H9 (cell line): ENCODE measurements at places on chromosomes 7 and 10.

DNA sequence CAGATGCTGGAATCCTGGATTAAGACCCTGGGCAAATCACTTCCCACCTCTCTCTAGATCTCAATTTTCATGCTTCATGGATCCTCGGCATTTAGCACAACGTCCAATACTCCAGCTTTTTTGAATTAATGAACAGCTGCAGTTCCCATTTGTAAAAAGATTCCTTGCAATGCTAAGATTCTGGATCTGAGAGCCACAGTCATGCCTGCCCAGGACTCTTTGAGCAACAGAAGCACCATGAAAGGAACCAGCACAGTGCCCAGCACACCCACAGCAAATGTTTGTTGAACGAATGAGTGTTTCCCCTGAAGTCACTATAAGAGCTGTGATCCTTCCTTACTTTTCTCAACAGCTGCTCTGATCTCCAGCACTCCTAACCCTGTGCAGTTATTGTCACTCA is 20.8 kb upstream of the DDIT4 start:
- DNase-seq = no peak

GRCh38 chr10:63767138-63767801 is 246.1 kb downstream of the REEP3 start:
- no peak for DNase-seq

- DNase-seq = no peak
Observed at GRCh38 chr10:20778008-20778757, 118.9 kb downstream of the NEBL start.

DNA sequence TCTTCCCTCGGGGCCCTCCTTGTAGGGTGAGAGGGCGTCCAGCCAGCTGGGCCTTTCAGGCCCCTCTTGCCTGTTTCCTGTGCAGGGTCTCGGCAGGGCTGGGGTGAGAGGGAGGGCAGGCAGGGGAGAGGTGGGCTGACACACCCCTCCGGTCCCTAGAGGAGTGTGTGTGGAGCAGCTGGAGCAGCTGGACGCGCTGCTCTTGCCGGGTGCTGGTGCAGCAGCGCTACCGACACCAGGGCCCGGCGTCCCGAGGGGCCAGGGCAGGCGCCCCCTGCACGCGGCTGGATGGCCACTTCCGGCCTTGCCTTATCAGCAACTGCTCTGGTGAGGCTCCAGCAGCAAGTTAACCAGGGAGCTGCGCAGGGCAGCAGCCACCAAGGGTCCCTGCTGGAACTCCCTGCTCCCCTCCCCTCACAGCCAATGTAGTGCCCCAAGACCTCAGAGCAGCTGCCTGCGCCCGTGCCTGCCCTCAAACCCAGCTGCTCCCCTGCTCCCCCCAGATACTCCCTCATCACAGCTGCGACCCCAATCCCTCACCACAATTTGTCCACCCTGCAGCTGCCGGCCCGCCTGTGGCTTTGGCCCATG is 15.7 kb upstream of the ZNF862 start:
- DNase-seq = no peak

- no peak for DNase-seq
Observed at GRCh38 chr7:2476776-2477446, 713 bp upstream of the GRIFIN start.

DNA sequence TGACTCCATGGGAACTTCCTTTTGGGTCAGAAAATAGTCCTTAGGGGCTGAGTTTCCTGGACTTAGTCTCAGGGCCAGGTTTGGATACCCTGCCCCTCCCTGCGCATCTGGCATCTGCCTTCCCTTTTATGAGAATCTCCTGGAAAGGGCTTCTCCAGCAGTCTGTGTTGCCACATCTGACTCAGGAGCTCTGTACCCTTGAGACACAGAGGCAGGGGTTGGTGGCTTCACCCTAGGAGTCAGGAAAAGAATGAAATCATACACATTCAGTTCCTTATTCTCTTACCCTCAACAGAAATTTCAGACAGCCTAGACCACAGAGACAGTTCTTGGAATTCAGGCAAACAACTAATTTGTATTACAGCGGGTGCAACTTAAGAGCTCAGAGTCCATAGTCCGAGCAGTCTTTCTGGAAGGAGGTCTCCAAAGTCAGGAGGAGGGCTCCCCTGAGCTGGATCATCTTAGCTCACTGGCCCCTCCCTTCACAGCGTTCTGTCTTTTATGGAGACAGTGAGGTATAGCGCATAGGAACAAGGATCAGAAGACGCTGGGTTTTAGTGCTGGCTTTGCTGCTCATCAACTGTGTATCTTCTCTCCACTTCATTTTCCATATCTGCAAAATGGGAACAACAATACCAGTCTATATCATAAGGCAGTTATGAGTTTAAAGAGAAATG is 3.0 kb upstream of the PLAU start:
- DNase-seq = no peak

GRCh38 chr7:2008101-2008935 is 224.4 kb downstream of the MAD1L1 start:
- peak; percentile 24 for DNase-seq

DNA sequence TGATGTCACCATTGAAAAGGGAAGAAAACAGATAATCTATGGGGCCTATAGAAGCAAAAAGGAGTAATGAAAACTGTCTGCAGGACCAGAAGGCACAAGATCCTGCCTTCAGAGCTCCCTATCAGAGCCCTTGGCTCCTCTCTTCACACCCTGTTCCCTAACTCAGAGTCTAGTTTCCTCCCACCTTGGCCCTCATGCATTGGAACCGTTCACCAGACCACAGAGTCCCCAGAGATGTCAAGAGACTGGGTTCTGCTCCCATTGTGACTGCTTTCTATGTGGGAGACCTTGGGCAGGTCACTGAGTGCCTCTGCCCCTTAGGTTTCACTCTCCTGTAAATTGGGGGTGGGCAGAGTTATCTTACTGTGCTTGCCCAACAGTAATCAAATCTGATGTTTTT is 80.1 kb upstream of the RPA3 start:
- DNase-seq = no peak

DNA sequence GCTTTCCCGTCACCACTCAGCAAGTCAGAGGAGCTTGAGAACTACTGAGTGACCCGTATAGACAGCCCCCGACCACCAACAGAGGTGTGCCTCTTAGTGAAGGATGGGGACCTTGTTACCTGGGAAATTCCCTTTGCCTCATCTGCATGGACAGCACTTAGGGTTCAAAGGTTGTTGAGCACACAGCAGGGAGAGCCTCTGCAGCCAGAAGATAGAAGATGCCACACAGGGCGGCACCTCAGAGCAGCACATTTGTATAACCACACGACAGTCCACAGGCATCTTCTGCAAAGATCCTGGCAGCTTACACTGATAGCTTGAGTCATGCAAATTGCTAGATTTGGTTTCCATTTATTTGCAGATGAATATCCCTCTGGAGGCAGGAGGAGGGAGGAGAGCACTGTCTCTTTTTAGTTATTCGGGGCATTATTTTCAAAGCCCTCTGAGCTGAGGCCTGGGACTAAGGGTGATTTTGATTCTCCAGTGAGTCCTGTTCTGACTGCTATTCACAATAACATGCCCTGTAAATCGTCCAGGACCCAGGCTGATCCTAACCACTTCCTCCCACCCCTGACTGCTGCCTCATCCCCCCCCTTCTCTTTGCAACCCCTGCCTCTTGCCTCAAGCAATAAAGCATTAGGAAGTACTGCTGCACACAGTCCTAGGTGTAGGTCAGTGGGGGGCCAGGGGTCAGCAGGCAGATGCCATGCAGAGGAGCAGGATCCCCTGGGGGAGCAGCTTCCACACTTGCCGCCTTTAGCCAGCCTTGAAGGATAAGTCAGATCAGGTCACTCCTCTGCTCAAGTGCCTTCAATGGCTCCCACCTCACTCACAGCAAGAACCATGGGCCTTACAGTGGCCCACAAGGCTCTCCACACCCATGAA is 24.6 kb upstream of the INMT start:
- peak; percentile 43 for DNase-seq

- DNase-seq = no peak
Observed at GRCh38 chr10:14092799-14093198, 237.9 kb downstream of the FRMD4A start.

- no peak for DNase-seq
Observed at GRCh38 chr7:94179466-94179865, 175.3 kb upstream of the BET1 start.

GRCh38 chr10:116255886-116256751 is 16.9 kb downstream of the GFRA1 start:
- DNase-seq = no peak

DNA sequence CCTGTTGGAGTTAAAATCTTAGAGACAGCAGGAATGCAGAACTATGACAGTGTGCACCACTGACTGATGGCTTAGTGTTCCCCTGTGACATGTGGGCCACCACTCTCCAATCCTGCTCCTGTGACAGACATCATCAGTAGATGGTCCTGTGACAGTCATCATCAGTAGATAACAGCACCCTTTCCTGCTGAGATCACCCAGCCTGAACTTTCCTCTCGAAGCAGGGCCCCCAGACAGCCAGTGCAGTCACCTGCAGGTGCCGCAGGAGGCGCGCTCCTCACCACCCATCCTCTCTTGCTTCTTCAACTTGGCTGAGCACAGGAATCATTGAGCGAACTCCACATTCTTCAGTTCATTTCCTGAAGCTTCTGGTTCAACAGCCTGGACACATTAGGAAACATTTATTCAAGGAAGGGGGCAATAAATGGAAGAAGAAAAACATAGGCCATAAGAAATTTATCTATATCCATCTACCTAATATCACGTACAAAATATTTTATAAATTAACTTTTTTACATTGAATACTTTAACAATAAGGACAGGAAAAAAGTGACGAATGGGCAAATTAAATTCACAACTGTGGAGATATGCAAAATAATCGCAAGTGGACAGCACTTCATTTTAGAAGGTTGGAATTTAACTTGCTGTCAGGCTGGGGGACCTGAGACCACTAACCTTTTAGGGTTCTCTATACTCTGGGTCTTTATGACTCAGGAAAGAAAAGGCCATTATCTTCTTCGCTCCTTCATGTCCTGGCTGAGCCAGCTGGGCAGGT is 32.0 kb upstream of the MKI67 start:
- no peak for DNase-seq

- no peak for DNase-seq
Observed at GRCh38 chr7:91541641-91542040, 277.4 kb downstream of the FZD1 start.

DNA sequence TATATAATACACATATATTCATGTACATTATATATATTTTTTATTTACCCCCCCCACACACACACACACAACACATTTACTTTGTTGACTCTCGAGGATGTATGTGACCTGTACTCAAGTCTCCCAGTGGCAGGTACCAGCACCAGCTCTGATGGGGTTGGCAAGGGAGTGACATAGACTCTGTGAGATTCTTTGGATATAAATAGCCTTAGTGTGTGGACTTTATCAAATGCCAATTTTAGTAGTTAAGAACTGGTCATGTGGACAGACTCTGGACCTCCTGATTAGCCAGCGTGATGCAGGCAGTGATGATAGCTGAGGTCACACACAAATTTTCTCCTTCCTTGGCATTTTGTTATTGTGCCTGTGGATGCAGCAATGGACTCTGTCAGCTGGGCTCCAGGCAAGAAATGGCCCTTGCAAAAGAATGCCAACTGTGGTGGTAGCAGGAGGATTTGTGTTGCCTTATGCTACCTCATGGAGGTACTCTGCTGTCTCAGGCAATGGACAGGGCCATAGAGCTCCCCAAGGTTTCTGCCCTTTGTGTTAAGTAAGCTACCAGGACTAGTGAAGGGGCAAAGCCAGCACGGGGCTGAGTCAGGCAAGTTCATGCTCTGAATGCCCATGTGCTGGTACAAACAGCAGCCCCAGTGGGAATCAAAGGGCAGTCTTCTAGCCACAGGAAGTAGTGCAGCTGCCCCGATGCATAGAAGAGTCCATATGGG is 224.6 kb upstream of the ZWINT start:
- no peak for DNase-seq

- no peak for DNase-seq
Observed at GRCh38 chr10:91907914-91908336, 1.4 kb downstream of the FGFBP3 start.

- no peak for DNase-seq
Observed at GRCh38 chr7:33643530-33643929, 261.8 kb upstream of the BMPER start.

DNA sequence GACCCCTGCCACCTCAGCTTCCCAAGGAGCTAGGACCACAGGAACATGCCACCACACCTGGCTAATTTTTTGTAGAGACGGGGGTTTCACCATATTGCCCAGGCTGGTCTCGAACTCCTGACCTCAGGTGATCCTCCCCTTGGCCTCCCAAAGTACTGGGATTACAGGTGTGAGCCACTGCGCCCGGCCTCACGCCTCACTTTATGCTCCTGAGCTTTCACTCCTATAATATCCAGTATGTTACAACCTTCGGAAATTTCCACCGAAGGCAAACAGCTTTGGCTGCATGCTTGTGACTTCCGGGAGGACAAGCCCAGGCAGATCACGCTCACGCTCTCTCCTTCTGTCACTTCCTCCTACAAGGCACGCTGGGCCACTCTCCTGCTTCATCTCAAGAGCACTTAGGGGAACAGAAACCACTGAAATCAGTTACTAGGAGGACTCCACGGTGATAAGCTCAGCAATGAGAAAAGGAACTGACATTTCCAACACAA is 4.4 kb upstream of the MAD1L1 start:
- no peak for DNase-seq

GRCh38 chr7:71904484-71904883 is 507.7 kb downstream of the CALN1 start:
- no peak for DNase-seq

DNA sequence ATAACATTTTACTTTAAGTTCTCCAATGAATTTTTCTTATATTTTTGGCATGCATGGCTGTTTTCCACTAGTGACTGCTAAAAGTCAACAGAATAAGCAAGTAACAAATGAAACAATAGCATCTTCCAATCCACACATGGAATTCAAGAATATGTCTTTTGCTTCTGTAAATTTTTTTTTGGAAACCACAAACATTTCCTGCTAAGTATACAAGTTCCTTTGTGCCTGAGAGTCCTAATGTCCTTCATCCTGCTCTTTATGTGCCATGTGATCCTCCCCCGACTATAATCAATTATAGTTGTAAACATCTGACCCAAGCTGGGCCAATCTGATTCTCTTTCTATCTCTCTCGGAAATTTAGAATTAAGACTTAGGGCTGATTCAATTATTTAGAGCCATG is 61.2 kb downstream of the PPP1R3C start:
- no peak for DNase-seq

DNA sequence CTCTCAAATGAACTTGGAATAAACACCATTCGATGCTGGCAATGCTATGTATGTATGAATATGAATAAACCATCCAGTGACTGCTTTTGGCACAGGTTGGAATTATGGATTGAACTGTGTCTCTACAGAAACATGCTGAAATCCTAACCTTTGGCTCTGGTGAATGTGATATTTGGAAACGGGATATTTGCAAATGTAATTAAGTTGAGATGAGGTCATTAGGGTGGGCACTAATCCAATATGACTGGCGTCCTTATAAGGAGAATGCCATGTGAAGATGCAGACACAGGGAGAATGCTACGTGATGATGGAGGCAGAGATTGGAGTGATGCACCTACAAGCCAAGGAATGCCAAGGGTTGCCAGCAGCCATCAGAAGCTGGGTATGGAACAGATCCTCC is 3.4 kb upstream of the ACTR3B start:
- no peak for DNase-seq

DNA sequence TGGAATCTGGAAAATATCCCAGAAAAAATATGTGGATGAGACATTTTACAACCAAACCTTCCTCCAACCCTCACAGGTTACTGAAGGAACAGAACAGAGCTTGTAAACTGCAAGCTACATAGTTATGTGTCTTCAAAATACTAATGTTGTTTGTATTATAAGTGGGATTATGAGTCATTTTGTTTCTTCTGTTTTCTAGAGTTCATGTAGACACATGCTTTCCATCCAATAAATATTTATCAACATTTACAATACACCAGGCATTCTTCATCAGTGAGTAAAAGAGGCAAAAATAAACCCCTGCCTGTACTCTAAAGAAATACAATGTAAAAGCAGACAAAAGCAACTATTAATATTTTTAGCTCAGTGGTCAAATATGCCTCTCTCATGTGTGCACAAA is 38.0 kb upstream of the TES start:
- no peak for DNase-seq
